ENCODE measurements at places on chromosomes 16 and 17.

GRCh38 chr17:40191237-40192208, 14.3 kb downstream of the RAPGEFL1 start:
- peak; percentile 81 for DNase-seq

- peak; percentile 92 for DNase-seq
Measured at GRCh38 chr16:24516900-24517669, 22.3 kb upstream of the RBBP6 start.

DNA sequence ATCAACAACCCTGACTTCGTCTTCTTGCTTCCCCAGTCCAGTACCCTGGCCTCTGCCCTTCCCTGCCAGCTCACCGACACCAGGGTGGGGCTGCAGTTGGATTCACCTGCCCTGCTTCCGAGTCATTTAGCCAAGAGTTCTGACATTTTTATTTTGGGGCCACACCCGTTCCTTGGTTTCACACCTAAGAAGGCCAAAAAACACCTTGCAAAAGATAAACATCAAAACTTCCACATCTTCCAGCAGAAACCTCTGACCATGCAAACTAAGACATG, 41.8 kb upstream of the GFOD2 start:
- no peak for DNase-seq

DNA sequence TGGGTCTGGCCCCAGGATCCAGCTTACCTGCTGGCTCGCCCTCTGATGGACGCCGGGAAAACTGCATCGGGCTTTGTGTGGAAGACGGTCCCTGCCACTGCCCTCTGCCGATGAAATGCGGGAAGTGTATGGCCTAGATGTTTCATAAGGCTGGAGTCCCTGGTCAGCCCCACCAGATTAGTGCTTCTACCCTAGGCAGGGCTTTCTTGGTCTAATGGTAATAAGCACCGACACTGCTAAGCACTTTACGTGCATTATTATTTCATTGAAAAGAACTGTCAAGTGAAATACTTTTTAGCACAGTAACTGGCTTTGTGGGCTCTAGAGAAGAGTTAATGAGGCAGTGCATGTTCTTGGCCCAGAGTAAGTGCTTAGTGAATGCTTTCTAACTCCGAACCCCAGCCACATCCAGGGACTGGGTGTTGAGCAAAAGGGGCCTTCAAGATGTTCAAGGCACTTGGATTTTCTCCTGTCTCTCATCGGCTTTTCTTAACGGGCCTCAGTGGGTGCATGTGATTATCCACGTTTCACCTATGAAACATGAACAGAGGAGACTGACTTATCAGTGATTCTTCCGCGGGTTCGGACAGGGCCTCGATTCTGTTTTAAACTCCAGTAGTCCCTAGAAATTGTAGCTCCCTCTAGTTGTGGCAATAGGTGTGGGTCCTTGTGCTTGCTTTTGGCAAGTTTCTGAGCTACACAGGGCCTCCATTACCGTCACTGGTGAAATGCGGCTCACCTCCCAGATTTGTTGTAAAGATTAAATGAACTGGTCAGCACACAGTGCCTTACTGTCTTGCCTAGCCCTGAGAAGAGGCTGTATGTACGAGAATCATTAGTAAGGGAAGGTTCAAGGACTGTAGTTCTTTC, 6.6 kb downstream of the TRAF4 start:
- peak; percentile 95 for DNase-seq

DNA sequence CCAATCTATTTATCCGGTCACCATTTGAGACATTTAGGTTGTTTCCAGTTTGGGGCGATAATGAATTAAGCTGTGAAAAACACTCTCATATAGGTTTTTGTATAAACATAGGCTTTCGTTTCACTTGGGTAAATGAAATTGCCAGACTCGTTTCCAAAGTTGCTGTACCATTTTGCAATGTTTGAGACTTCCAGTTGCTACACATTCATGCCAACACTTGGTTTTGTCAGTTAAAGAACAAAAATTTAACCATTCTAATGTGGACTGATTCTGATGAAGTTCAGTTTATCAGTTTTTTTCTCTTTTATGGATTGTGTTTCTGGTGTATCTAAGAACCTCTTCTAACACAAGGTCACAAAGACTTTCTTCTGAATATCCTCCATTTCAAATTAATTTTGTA, 52.4 kb downstream of the YPEL2 start:
- DNase-seq = no peak

- DNase-seq = no peak
Measured at GRCh38 chr17:76866203-76866602, 2.0 kb upstream of the MGAT5B start.

GRCh38 chr16:84953190-84953746, 58.1 kb downstream of the ZDHHC7 start:
- no peak for DNase-seq

DNA sequence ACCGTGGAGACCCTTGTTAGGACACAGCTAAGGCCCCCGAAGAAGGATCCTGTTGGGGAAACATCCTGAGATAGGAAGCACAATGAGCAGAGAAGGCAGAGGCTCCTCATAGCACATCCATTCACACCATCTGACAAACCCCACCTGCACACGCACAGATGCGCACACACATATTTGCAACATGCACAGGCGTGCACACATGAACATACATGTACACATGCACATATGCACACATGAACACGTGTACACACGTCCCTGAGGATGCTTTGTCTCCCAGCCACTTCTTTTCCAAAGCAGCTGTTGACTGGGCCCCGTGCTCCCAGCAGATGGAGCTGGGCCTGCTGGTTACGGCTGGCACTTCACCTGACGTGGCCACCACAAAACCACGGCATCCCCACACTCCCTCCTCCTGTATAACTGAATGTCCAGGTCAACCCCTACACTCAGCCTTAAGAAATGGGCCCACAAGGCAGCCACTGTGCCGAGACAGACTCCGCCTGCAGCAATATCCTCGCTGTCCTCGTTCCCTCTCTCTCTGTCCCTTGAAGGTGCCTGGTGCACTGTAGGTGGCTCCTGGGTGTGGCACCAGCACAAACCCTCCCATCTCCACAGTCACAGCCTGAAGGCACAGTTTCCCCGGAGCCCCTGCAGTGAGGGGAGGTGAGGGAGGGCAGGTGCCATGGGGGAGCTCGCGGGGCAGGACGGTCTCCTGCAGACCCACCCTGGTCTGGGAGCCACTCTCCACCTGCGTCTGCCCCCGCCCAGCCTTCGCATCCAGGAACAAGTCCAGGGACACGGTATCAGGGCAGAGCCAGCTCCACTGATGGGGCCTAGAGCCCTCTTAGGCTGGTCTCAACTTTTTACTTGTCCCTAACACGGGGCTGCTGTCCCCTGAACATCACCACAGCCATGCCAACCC, 183.0 kb downstream of the RBFOX3 start:
- peak; percentile 52 for DNase-seq

GRCh38 chr17:38508954-38509771, 80.9 kb downstream of the ARHGAP23 start:
- peak; percentile 95 for DNase-seq

GRCh38 chr16:75379911-75380847, 53.1 kb downstream of the CFDP1 start:
- DNase-seq = no peak

- DNase-seq = no peak
Measured at GRCh38 chr17:50939795-50940684, 73.9 kb upstream of the TOB1 start.

DNA sequence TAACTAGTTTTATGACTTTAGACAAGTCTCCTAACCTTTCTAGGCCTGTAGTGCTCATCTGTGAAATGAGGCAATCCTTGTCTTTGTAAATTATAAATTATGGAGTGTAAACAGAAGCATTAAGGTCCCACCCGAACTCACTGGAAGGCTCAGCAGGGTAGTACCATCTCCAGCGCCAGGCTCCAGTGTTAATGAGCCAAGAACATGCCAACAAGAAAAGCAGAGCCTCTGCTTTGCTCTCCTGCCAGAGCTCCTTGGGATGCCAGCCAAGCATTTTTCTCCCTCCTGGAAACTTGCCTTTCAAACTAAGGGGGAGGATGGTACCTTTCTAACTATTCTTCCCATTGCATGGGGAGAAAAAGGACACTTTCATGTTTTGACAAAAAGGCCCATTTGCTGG, 14.9 kb downstream of the LIMD2 start:
- DNase-seq = peak; percentile 63

DNA sequence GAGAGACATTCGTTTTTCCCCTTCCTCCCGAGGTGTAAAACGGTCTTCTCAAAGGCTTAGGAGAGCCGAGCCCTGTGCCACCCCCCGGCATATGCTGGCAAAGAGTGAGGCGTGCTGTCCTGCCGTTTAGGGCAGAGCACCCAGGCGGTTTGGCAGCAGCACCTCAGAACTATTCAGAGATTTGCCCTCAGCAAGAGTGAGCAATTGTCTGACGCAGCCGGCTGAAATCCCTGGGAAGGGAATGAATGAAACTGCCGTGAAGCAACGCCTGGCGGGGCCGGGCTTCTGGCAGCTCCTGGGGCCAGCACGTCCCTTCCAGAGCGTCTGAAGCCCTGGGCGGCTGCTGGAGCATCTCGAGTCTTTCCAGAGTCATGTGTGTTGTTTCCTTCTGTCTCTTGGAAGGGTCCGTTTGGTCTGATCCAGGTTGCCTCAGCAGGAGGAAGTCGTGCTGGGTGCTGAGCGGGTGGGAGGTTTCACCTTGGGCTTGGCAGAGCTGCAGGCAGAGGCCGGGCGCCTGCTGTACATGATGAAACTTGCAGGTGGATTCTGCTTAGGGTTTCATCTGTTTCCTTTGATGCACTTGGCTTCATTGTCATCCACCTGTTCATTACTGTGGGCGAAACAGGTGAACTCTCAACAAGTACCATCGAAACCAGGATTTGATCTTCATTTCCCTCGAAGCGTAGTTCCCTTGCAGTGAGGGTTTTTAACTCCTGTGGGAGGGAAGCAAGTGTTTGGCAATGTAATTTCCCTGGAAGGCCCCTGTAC, 35.4 kb downstream of the TBCD start:
- DNase-seq = peak; percentile 65

DNA sequence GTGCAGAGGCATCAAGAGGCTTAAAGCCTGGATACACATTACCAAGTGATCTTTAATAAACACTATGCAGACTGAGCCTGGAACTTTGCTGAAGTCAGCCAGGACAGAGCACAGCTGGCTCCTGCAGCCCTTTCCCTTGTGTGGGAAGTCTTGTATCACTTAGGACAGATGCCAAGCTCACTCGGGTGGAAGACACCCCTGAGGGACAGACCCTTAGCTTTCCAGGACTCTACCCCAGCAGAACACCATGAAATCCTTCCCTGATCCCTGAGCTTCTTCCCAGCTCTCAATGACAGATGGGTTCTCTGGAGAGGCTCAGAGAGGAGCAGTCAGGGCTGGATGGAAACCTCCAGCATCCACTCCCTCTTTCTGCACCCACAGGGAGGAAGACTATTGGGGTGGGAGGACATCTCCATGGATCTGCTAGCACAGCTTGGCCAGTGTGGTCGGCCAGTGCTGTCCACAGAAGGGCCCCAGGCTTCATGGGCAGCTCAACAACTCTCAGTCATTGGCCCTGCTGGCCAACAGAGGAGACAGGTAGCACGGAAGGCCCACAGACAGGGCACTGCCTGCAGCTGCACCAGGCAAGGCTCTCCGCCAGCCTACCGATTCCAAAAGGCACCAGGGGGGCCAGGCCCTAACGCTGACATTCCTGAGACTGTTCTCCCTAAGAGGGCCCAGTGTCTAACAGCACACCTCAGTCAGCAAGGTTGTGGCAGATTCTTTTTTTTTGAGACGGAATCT, 15.9 kb downstream of the RAB5C start:
- DNase-seq = no peak

- DNase-seq = no peak
Measured at GRCh38 chr16:66502020-66502913, 47.7 kb downstream of the TK2 start.

- peak; percentile 81 for DNase-seq
Measured at GRCh38 chr17:17466511-17466910, 10.3 kb upstream of the MED9 start.

DNA sequence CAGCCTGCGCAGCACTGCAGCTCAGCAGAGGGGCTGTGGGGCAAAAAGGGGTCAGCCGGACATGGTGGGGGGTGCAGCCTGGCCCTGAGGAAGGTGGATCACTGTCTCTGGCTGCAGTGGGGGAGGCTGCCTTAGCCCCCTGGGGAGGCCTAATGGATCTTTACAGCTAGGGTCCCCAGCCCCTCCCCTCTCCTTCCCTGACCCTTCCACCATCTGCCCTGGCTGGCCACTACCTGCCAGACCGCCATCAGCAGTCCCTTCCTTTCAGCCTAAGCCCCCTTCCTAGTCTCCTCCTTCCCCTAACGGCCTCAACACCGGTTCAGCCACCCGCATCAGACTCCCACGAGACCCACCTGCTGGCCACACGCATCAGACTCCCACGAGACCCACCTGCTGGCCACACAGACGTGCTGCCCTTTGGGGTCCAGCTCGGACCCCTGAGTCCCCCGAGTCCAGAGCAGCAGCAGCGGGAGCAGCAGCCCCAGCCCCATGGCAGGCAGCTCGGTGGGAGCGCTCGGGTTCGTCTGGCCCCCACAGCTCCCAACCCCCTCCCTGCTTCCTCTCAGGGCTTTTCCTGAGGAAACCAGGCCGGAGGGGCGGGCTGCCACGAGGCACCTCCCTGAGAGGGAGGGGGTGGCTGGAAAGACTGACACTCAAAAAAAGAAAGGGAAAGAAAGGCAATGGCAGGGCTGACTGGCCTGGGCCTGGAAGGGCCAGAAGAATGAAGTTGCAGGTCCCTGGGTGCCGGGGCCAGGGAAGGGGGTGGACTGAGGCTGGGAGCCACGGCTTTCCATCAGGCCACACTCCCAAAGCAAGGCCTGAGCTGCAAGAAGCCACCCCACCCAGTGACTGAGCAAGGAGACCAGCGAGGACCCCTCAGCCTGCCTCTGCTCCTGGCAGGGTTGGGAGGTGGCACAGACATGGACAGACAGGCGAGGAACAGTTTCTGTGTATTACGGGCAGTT, at the start of gene SCARF1:
Gene SCARF1 (minus strand): TSS at position 526 of the 965 bp plus-strand sequence. CDS start 35 bp downstream, at position 491.
- no peak for DNase-seq

- DNase-seq = no peak
Measured at GRCh38 chr17:73247726-73248125, 14.0 kb downstream of the CPSF4L start.

GRCh38 chr16:85163278-85164112, 51.2 kb upstream of the CIBAR2 start:
- no peak for DNase-seq

- DNase-seq = no peak
Measured at GRCh38 chr16:73764321-73764720, 532.3 kb upstream of the PSMD7 start.

DNA sequence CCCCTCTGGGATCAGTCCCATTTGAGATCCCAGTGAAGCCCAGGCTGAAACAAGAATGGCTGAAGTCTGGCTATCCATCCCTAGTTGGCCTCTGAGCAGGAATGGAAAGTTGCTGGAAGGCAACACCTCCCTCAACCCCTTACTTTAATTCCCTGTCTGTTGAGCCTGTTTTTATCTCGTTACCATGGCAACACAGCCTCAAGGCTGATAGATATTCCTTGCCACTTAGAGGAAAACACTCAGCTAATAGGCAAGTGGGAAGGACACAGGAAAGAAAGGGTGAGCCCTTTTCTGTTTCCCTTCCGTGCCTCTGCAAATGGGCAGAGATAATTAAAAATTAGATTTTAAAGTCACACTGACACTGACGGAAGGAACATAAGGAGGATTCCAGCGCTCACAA, 75.5 kb upstream of the CLEC3A start:
- no peak for DNase-seq

Data from G401 (cell line).